ENCODE measurements at places on chromosomes 2 and 18.

- DNase-seq: no peak
Measured at GRCh38 chr2:72979896-72980295, 62.6 kb downstream of the EMX1 start.

DNA sequence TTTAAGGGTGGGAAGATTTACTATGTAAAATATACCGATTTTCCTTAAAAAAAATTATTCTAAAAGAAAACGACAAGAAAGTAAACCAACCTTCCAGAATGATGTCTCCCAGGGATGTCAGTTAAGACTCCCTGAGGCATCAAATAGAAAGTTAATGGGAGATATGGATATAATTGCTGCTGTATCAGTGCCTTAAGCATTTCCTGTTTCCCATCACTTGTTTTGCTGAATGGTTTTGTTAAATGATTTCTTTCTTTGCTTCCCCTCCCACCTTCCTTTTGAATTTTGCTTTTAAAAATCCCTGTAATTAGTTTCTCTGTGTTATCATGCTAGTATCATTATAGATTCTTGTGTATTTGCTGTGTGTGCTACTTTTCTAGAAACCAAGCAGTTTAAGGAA lies 154.3 kb upstream of the CWC22 start:
- DNase-seq: no peak

- DNase-seq: no peak
Measured at GRCh38 chr2:236947896-236948295, 137.8 kb upstream of the COPS8 start.

GRCh38 chr2:239379641-239380170 lies 21.1 kb downstream of the HDAC4 start:
- peak; percentile 61 for DNase-seq

DNA sequence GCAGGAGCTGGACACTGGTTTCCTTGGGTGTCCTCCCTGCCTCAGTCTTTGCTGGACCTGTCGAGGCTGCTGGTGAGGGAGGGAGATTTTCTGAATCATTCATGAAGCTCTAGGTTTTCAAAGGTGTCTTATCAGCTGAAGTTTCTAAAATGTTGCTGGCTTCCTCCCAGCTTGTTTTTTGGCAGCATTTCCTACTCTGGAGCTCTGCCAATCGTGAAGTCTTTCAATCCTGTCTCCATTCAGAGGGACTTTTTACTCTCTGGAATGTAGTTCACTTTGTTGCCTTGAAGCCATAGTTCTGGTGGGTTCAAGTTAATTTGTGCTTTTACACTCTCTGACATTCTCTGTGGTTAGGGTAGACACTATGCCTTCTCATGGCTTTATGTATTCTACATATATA lies 23.9 kb downstream of the SNTG2 start:
- DNase-seq: no peak

- no peak for DNase-seq
Measured at GRCh38 chr2:223585666-223586065, 16.5 kb downstream of the SCG2 start.

- no peak for DNase-seq
Measured at GRCh38 chr2:16525265-16525887, 140.3 kb downstream of the CYRIA start.

Measured in activated effector memory CD4-positive, alpha-beta T cell treated with anti-CD3 and anti-CD28 coated beads, Interleukin-2, amount 50 U/mL, for 16 hours (primary cell).